ENCODE measurements at places on chromosomes 5 and 9. TPM values are rescaled to one million over a fixed set of nuclear protein-coding genes. Genes with fewer than 3 reads are reported as not detected.

PCDHB10 gene
- 1.4 TPM for total RNA-seq

CAST gene
- total RNA-seq: 74.2 TPM

PRR16 gene
- 1.6 TPM for total RNA-seq

TAF11L10 gene
- not detected for total RNA-seq

DMXL1 gene
- 17.5 TPM for total RNA-seq

HSPB3 gene
- total RNA-seq: not detected

ALDOB gene
- not detected for total RNA-seq

TDRD7 gene
- 7.9 TPM for total RNA-seq

NUTM2F gene
- not detected for total RNA-seq

LCNL1 gene
- 0.16 TPM for total RNA-seq

CPLANE1 gene
- 11.2 TPM for total RNA-seq

AUH gene
- total RNA-seq: 39.1 TPM

CCDC152 gene
- total RNA-seq: 0.09 TPM

PCDHA1 gene
- under 0.01 TPM for total RNA-seq

DIPK1B gene
- 1.1 TPM for total RNA-seq

FCN2 gene
- not detected for total RNA-seq

POLK gene
- 24.3 TPM for total RNA-seq

FAM151B gene
- total RNA-seq: 3.9 TPM

CAMLG gene
- total RNA-seq: 61.3 TPM

PCDHB5 gene
- total RNA-seq: 3.3 TPM

DBH gene
- total RNA-seq: not detected

CXCL14 gene
- not detected for total RNA-seq

NR5A1 gene
- total RNA-seq: not detected

IL5 gene
- total RNA-seq: not detected

OMD gene
- 0.95 TPM for total RNA-seq

DRD1 gene
- total RNA-seq: not detected

IER5L gene
- 32.1 TPM for total RNA-seq

PCA3 gene
- total RNA-seq: 0.26 TPM

FGD3 gene
- not detected for total RNA-seq

NDOR1 gene
- total RNA-seq: 2.2 TPM

F2R gene
- total RNA-seq: 39.7 TPM

BRINP1 gene
- not detected for total RNA-seq

ANKRD34B gene
- not detected for total RNA-seq

PCDHA11 gene
- total RNA-seq: 0.09 TPM

CATSPER3 gene
- 0.16 TPM for total RNA-seq

GARIN3 gene
- not detected for total RNA-seq

SMIM33 gene
- not detected for total RNA-seq

KIAA0825 gene
- 2.7 TPM for total RNA-seq

SEMA6A gene
- total RNA-seq: 0.16 TPM

SHB gene
- 11.5 TPM for total RNA-seq

TGFBR1 gene
- total RNA-seq: 38.3 TPM

BTNL8 gene
- not detected for total RNA-seq

CARD6 gene
- total RNA-seq: 12.1 TPM

DAB2IP gene
- 4.4 TPM for total RNA-seq

ARRDC3 gene
- total RNA-seq: 86.2 TPM

HMHB1 gene
- not detected for total RNA-seq

SLC31A1 gene
- total RNA-seq: 8.2 TPM

FIBCD1 gene
- total RNA-seq: 9.3 TPM

PCSK1 gene
- under 0.01 TPM for total RNA-seq

PCDHGA12 gene
- 7.4 TPM for total RNA-seq

APBA1 gene
- 5.7 TPM for total RNA-seq

RNF208 gene
- 0.09 TPM for total RNA-seq
